ENCODE measurements at places on chromosomes 4 and X. TPM values are rescaled to one million over a fixed set of nuclear protein-coding genes. Genes with fewer than 3 reads are reported as not detected.
A peak's percentile ranks its signal among the peaks of the same experiment; 100 is the strongest.

TRAM1L1 gene
- total RNA-seq = 4.9 TPM

- H3K4me3 ChIP-seq = no peak overlapping the region
- no peaks in the 10 kb centered on the region for H3K27me3 ChIP-seq
- no peak overlapping the region for H3K27ac ChIP-seq
- no peaks in the 10 kb centered on the region for H3K36me3 ChIP-seq
- no peaks in the 10 kb centered on the region for H3K4me1 ChIP-seq
- no peak for DNase-seq
Measured at GRCh38 chrX:130228871-130229270, 39.8 kb downstream of the ZNF280C start.

GRCh38 chr4:160375772-160376452 is 1273.0 kb downstream of the RAPGEF2 start:
- H3K4me1 ChIP-seq = no peaks in the 10 kb centered on the region
- no peaks in the 10 kb centered on the region for H3K36me3 ChIP-seq
- no peaks in the 10 kb centered on the region for H3K27me3 ChIP-seq

DNA sequence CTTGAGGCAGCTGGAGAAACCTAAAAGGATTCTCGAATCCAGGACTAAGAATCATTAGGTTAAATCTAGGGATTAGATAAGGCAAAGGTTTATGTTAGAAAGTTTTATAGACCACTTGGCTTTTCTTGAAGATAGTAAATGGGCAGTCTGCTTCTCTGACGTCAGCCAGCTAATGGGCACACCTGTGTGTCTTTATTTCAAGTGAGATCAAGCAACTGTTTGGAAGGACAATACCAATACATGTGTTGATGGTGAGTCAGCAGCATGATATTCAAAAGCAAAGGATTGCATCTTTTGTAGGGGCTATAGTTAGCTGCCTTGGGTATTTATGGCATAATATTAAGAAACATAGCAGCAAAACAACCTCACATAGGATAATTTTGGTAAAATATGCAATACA is 46.5 kb upstream of the GRPR start:
- H3K27ac ChIP-seq = no peak overlapping the region
- no peak overlapping the region for H3K4me3 ChIP-seq
- no peaks in the 10 kb centered on the region for H3K36me3 ChIP-seq
- no peaks in the 10 kb centered on the region for H3K27me3 ChIP-seq

- no peaks in the 10 kb centered on the region for H3K27me3 ChIP-seq
- peaks cover 16% of the 10 kb centered on the region for H3K4me1 ChIP-seq
- no peak overlapping the region for H3K4me3 ChIP-seq
- no peak for DNase-seq
Measured at GRCh38 chr4:151250706-151251105, 26.3 kb upstream of the PRSS48 start.

DNA sequence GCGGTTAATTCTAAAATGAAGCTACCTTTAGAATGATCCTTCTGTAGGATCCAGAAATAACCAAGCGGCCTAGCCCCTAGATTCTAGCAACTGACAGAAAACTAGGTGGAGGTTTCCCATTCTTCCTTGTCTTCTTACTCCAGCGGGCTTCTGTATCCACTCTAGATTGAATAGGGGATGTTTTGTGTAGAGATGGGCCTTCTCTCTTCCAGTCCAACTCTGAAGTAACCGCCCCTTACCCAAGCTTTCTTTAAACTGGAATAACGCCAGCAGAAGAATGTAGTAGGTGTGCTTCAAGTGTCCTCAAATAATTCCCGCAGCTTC is 386 bp upstream of the TMEM184C start:
- H3K27ac ChIP-seq = no peak overlapping the region
- H3K36me3 ChIP-seq = no peaks in the 10 kb centered on the region
- peaks cover 31% of the 10 kb centered on the region for H3K4me1 ChIP-seq
- H3K4me3 ChIP-seq = peak overlapping the region; percentile 19
- no peaks in the 10 kb centered on the region for H3K27me3 ChIP-seq

DNA sequence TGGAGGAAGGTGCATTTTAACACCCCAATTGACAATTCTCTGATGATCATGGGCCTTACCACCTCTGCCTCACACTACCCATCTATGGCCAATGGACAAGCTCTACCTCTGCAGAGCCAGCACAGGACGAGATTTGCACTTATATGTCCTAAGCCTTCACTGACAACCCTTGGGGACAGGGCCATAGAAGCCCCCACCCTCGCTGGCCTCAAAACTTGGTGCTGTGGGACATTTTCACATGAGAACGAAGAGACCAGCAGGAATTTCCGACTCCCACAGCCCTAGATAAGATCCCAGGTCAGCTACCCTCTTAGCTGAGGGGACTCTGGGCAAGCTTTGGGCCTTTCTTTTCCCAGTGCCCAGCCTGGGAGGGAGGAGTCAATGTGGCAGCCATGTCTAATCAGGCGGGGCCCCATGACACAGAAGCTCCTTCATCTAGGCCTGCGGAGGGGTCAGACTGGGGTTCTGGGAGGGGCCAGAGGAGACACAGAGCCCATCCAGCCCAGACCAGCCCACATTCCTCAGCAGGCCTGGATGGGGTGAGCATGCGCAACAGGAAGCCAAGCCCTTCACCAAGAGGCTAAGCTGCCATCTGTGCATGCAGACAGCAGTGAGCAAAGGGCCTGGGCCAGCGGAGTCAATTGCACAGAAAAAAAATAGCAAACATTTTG is 12.1 kb downstream of the PJA1 start:
- H3K36me3 ChIP-seq = no peaks in the 10 kb centered on the region
- no peak overlapping the region for H3K27ac ChIP-seq
- no peak overlapping the region for H3K4me3 ChIP-seq
- DNase-seq = no peak
- H3K27me3 ChIP-seq = no peaks in the 10 kb centered on the region

MAGED4B gene
- 17.8 TPM for total RNA-seq

DNA sequence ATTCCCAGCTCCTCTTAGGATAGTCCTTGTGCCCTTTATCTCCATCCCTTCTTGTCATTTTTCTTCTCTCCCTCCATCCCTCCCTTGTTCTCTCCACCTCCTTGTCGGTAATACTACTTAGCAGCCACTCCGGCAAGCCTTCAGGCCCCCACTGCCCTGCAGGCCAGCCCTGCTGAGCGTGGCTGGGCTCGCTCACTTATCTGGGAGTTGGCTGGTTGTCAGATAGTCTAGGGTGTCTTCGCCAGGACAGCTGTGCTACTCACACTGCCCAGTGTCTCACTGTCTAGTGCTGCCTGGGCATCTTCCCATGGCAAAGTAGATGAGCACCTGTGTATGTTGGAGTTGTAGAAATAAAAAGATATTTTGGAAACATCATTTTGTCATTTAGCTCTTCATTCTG is 75.0 kb downstream of the STK32B start:
- H3K4me1 ChIP-seq = no peaks in the 10 kb centered on the region
- no peak overlapping the region for H3K4me3 ChIP-seq
- no peaks in the 10 kb centered on the region for H3K27me3 ChIP-seq
- H3K36me3 ChIP-seq = no peaks in the 10 kb centered on the region

DNA sequence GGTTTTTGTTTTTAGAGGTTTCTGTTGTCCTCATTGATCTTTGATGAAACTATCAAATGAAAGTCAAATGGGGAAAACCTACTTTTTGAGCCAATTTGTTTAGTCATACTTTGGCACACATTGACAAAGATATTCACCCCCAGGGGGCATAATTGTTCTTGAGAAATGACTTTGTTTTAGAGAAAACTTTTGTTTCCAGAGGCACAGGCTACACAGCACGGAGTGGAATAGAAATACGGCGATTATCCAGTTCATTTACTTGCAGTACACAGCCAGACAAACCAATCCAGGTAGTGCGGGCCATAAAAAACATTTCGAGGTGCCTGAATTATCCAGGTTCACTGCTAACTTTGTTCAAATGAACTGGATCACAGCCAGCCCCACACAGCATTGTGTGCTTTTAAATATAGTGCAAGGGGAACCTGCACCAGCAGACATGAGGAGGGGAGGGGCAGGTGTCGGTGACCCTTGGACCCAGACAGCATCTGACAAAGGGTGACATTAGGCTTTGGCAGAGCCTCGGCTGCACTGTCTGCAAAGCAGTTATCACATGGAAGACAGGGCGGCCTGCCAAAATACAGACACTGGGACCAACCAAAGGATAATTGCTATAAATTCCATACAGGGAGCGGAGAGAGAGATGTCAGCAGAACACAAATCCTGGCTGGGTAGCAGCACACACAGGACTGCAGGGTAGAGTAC is 179.6 kb upstream of the NOCT start:
- H3K4me3 ChIP-seq = no peak overlapping the region
- H3K27me3 ChIP-seq = no peaks in the 10 kb centered on the region
- peak; percentile 37 for DNase-seq
- H3K27ac ChIP-seq = no peak overlapping the region

GRCh38 chrX:69158166-69158980 is 6.9 kb downstream of the PJA1 start:
- H3K4me1 ChIP-seq = peaks cover 10% of the 10 kb centered on the region
- peak; percentile 77 for DNase-seq
- no peak overlapping the region for H3K4me3 ChIP-seq
- H3K36me3 ChIP-seq = no peaks in the 10 kb centered on the region
